ENCODE measurements at places on chromosomes 7 and 10. TPM values are rescaled to one million over a fixed set of nuclear protein-coding genes. Genes with fewer than 3 reads are reported as not detected.

GRCh38 chr10:73465978-73466726 lies 29.7 kb downstream of the PPP3CB start:
- no peak for DNase-seq
- H3K36me3 ChIP-seq, result peaks cover 34% of the 10 kb centered on the region
- no peak overlapping the region for H3K4me3 ChIP-seq
- H3K4me1 ChIP-seq, result no peaks in the 10 kb centered on the region
- H3K27ac ChIP-seq, result no peak overlapping the region

DNA sequence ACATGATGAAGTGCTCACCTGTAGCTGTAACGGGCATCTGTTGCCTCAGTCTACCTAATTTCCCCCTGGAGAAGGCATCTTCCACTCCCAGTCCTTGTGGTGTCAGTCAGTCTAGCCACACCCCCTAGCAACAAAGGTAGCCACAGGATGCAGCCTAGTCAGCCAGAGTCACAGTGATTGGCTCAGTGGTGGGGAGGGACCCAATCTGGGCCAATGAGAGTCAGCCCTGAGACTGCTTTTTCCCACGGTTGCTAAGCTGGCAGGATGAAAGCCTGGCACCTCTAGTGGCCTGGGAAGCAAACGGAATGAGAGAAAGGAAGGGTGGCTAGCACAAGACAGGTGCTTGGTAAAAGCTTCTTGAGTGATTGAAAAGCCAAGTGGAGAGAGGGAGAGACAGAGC lies 118.6 kb downstream of the SH3PXD2A start:
- no peak overlapping the region for H3K4me3 ChIP-seq
- H3K4me1 ChIP-seq, result peaks cover 10% of the 10 kb centered on the region
- no peak for DNase-seq
- H3K27me3 ChIP-seq, result no peaks in the 10 kb centered on the region

GRCh38 chr7:148447221-148447849 lies 143.2 kb upstream of the C7orf33 start:
- H3K27me3 ChIP-seq, result no peaks in the 10 kb centered on the region
- peak; percentile 33 for DNase-seq
- H3K27ac ChIP-seq, result no peak overlapping the region
- no peaks in the 10 kb centered on the region for H3K36me3 ChIP-seq
- H3K4me1 ChIP-seq, result no peaks in the 10 kb centered on the region

GRCh38 chr10:79103585-79103984 lies 34.8 kb downstream of the ZMIZ1 start:
- no peak overlapping the region for H3K4me3 ChIP-seq
- H3K4me1 ChIP-seq, result peaks cover 51% of the 10 kb centered on the region
- no peaks in the 10 kb centered on the region for H3K27me3 ChIP-seq
- DNase-seq, result no peak
- H3K27ac ChIP-seq, result peak overlapping the region; percentile 33

- no peaks in the 10 kb centered on the region for H3K36me3 ChIP-seq
- no peak overlapping the region for H3K4me3 ChIP-seq
- H3K4me1 ChIP-seq, result no peaks in the 10 kb centered on the region
- no peaks in the 10 kb centered on the region for H3K27me3 ChIP-seq
Measured at GRCh38 chr10:11746883-11747539, 4.8 kb downstream of the ECHDC3 start.

DNA sequence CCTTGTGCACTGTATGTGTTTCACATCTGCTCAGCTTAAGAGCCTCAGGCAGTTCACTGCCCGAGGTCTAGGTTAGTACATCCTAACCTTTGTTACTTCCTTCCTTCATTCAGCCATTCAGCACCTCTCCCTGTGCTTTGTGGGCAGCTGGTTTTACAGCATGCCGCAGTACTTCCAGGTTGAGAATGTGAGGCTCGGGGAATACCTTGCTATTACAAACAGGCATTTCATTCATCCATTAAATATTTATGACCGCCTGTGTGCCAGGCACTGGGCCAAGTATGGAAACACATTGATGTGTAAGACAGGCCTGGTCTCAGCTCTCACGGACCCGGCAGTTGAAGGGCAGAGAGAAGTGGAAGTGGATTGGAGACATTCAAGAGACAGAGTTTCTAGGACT lies 82.4 kb downstream of the SHH start:
- H3K4me3 ChIP-seq, result no peak overlapping the region
- no peaks in the 10 kb centered on the region for H3K4me1 ChIP-seq
- H3K27me3 ChIP-seq, result no peaks in the 10 kb centered on the region
- no peak overlapping the region for H3K27ac ChIP-seq

GRCh38 chr10:69045441-69046300 lies 42.2 kb upstream of the SRGN start:
- H3K36me3 ChIP-seq, result no peaks in the 10 kb centered on the region
- no peaks in the 10 kb centered on the region for H3K27me3 ChIP-seq
- DNase-seq, result no peak
- no peak overlapping the region for H3K27ac ChIP-seq

Gene AP1S1
- polyA plus RNA-seq, result 133 TPM

Gene TRPV5
- polyA plus RNA-seq, result 1.3 TPM

Gene GIMAP8
- 10.2 TPM for polyA plus RNA-seq

Data from kidney (tissue), 22 donors.